ENCODE measurements at places on chromosomes 16 and 17.

DNA sequence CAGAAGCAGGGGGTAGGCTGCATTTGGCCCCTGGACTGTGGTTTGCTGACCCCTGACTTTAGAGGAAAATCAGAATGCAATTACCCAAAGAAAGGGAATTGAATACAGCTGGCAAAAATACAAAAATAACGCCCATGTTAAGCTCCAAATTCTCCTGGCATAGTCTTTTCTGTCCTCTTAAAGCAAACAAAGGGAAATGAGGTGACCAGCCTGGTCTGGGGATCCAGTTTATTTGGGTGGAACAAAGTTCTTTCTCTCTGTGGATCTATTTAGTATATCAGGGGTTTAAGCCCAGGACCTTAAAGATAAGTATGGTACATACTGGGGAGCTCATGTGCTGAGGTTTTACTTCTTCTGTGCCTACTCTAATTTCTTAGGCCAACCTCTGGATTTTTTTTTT lies 23.5 kb downstream of the DNAJA2 start:
- no peak for DNase-seq
- no peak overlapping the region for H3K4me3 ChIP-seq
- no peak overlapping the region for H3K27ac ChIP-seq
- no peaks in the 10 kb centered on the region for H3K27me3 ChIP-seq
- H3K36me3 ChIP-seq, result peaks cover 3% of the 10 kb centered on the region

DNA sequence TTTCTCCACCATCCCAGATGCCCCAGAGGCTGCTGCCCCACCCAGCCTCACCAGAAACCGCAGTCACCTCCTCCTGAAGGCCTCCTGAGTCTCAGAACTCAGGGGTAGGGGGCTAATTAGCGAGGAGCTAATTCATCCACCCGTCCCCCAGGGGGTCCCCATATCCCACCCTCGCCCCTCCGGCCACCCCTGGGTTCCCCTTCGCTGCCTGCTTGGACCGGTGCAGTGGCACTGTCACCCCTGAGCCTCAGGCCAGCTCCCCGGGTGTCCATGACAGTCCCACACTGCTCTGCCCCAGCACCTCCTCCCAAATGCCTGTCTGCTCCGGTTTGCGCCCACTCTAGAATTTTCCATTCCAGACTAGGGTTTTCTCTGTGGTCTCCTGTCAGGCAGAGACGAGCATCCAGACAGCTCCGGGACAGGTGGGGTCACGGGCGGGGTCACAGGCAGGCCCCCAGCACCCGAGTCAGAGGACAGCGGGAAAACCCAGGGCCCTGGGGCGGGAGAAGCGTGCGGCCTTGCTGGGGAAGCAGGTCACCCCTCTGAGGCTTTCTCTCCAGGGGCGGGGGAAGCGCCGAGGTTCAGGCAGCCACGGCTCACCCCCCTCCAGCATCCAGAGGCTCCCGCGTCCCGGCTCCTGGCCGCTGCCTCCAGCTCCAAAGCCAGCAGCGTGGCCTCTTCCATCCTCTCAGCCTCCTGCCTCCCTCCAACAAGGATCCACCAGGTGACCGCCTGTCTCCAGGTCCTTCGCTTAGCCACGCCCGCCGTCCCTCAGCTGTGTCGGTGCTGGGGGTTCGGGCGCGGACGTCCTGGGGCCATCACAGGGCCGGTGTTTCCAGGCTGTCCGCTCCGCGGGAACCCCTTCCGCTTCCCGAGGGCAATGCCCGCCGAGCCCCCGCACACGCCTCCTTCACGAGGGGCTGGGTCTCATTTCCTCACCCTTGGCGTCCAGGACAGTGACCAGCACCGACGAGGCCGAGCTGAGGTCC lies 3.1 kb upstream of the PERCC1 start:
- DNase-seq, result no peak
- no peaks in the 10 kb centered on the region for H3K4me1 ChIP-seq
- H3K36me3 ChIP-seq, result no peaks in the 10 kb centered on the region
- H3K27ac ChIP-seq, result no peak overlapping the region
- no peaks in the 10 kb centered on the region for H3K27me3 ChIP-seq

GRCh38 chr16:64168371-64168770 lies 953.5 kb downstream of the CDH11 start:
- no peaks in the 10 kb centered on the region for H3K36me3 ChIP-seq
- no peak overlapping the region for H3K4me3 ChIP-seq
- H3K4me1 ChIP-seq, result no peaks in the 10 kb centered on the region
- no peak for DNase-seq

- no peaks in the 10 kb centered on the region for H3K27me3 ChIP-seq
- no peak for DNase-seq
- no peak overlapping the region for H3K4me3 ChIP-seq
- H3K4me1 ChIP-seq, result peaks cover 4% of the 10 kb centered on the region
- no peak overlapping the region for H3K27ac ChIP-seq
Observed at GRCh38 chr17:72967977-72968585, 124.4 kb downstream of the SLC39A11 start.

DNA sequence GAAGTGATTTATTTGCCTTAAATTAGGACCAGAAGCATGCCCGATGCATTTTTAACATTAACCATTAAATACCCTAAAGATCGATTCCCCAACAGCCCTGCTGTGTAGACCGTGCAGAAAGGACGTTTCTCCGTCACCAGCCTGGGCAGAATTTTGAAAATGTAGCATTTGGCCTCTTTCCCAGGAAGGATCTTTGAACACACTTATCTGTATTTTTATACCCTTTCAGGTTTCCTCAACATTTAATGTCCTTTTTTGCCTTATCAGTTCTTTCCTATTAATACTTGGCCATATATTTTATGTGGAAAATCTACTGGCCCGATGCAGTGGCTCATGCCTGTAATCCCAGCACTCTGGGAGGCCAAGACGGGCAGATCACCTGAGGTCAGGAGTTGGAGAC lies 54.6 kb upstream of the ZNF750 start:
- H3K4me3 ChIP-seq, result no peak overlapping the region
- H3K36me3 ChIP-seq, result no peaks in the 10 kb centered on the region
- H3K4me1 ChIP-seq, result no peaks in the 10 kb centered on the region
- H3K27ac ChIP-seq, result no peak overlapping the region

DNA sequence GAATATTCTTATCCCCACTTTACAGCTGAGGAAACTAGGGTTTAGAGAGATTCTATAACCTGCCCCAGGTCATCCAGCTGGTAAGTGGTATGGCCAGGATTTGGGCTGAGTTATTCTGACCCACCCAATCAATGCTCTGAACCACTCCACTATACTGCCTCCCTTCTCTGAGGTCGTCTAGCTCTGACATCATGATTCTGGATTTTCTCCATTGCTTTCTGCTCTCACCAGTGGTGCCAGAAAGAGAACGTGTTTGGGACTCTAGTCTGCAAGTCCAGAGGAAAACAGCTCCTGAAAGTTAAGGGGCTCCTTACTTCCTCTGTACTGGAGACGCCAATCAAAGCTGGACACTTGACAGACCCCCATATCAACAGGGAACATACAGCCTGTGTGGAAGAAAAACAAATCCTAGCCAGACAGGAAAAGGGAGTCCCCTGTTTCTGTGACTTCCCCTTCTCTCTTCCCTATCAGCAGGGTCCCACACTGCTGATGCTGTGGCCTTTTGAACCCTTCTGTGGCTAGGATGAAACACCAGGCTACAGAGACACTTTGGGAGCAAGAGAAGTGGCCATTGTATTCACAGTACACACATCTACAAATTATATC lies 6.0 kb upstream of the EZH1 start:
- no peaks in the 10 kb centered on the region for H3K4me1 ChIP-seq
- no peaks in the 10 kb centered on the region for H3K27me3 ChIP-seq
- no peak overlapping the region for H3K4me3 ChIP-seq
- no peak overlapping the region for H3K27ac ChIP-seq

- H3K27me3 ChIP-seq, result no peaks in the 10 kb centered on the region
- H3K36me3 ChIP-seq, result peaks cover 3% of the 10 kb centered on the region
- peak within 1 kb of the TSS; percentile 94 for H3K27ac ChIP-seq
- peaks cover 61% of the 10 kb centered on the region for H3K4me1 ChIP-seq
- DNase-seq, result no peak
- H3K4me3 ChIP-seq, result peak within 1 kb of the TSS; percentile 69
Observed at GRCh38 chr16:29820271-29820701, at the start of gene MVP. TSS of gene MVP (plus strand) at chr16:29820462. CDS start at chr16:29830550, 10,088 bp downstream.

GRCh38 chr16:73753931-73754330 lies 542.7 kb upstream of the PSMD7 start:
- no peak overlapping the region for H3K27ac ChIP-seq
- no peak overlapping the region for H3K4me3 ChIP-seq
- H3K27me3 ChIP-seq, result no peaks in the 10 kb centered on the region
- no peaks in the 10 kb centered on the region for H3K4me1 ChIP-seq
- DNase-seq, result no peak

GRCh38 chr17:81210868-81211267 lies 11.9 kb downstream of the CEP131 start:
- no peaks in the 10 kb centered on the region for H3K27me3 ChIP-seq
- no peaks in the 10 kb centered on the region for H3K4me1 ChIP-seq
- H3K4me3 ChIP-seq, result no peak overlapping the region

GRCh38 chr17:7383742-7384488 lies 3.0 kb downstream of the TNK1 start:
- H3K36me3 ChIP-seq, result peaks cover 2% of the 10 kb centered on the region
- H3K27ac ChIP-seq, result no peak overlapping the region
- DNase-seq, result no peak
- H3K27me3 ChIP-seq, result no peaks in the 10 kb centered on the region
- no peaks in the 10 kb centered on the region for H3K4me1 ChIP-seq

- no peak overlapping the region for H3K4me3 ChIP-seq
- no peaks in the 10 kb centered on the region for H3K4me1 ChIP-seq
- no peaks in the 10 kb centered on the region for H3K27me3 ChIP-seq
- DNase-seq, result no peak
Observed at GRCh38 chr16:80062361-80063030, 462.0 kb upstream of the MAF start.

GRCh38 chr17:78041386-78042179 lies 83.1 kb downstream of the TNRC6C start:
- no peaks in the 10 kb centered on the region for H3K4me1 ChIP-seq
- H3K27ac ChIP-seq, result no peak overlapping the region

DNA sequence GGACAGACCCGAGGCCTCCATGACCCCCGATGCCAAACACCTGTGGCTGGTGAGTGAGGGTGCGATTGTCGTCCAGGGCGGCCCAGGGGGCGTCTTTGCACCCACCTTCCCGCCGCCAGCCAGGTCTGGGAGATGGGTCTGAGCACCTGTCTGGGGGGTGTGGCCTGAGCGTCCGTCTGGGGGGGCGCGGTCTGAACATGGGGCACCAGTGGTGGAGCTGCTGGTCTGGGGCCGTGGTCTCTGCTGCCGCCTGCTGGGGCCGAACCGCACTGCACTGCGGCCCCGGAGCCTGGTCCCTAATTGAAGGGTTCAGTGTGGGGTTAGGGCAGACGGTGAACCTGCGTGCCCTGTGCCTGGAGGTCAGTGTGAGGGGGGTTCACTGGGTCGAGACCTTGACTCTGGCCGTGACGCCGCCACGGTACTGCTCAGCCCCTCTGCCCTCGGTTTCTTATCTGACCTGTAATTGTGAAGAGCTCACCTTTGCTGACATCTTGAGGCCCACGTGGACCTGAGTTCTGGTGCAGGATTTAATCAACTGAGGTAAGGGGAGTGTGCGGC lies 12.6 kb upstream of the TCF25 start:
- H3K27me3 ChIP-seq, result no peaks in the 10 kb centered on the region
- no peaks in the 10 kb centered on the region for H3K36me3 ChIP-seq
- no peak overlapping the region for H3K4me3 ChIP-seq

DNA sequence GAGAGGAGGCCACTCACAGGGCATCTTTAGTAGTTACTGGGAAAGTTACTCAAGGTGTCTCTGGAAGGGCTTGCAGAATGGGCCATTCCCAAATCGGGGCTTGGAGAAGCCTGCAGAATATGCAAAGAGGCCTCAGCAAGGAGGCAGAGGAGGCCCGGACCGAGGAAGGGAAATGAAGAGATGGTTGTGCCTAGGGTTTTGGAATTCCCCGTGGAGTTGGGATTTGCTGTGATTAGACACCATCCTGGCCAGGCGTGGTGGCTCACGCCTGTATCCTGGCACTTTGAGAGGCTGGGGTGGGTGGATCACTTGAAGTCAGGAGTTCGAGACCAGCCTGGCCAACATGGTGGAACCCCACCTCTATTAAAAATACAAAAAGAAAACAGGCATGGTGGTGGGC lies 193.0 kb downstream of the IRF8 start:
- H3K4me3 ChIP-seq, result no peak overlapping the region
- no peaks in the 10 kb centered on the region for H3K4me1 ChIP-seq
- H3K27ac ChIP-seq, result no peak overlapping the region
- no peaks in the 10 kb centered on the region for H3K36me3 ChIP-seq
- DNase-seq, result no peak

DNA sequence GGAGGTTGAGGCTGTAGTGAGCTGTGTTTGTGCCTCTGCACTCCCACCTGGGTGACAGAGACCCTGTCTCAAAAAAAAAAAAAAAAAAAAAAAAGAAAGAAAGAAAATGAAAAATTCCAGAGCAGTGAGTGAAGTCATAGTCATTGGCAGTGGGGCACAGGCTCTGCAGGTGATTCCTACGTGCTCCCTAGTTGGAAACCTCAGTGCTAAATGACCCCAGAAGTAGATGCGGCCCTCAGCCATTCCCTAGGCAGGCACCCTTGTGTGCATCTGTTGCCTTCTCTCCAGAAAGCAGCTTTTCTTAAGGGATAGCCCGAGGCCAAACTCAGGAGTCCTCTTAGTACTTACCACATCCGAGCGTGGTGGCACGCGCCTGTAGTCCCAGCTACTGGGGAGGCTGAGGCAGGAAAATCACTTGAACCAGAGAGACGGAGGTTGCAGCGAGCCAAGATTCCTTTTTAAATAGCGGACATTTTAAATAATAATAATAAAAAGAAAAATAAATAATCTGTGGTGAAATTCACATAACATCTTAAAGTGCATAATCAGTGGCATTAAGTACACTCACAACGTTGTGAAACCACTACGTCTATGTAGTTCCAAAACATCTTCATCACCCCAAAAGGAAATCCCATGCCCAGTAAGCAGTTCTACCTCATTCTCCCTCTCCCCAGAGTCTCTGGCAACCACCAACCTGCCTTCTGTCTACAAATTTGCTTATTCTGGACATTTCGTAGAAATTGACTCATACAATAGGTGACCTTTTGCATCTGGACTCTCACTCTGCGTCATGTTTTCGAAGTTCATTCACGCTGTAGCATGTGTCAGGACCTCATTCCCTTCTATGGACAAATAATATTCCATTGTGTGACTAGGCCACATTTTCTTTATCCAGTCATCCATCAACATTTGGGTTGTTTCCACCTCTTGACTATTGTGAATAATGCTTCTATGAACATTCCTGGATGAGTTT lies 12.5 kb upstream of the SPHK1 start:
- DNase-seq, result no peak
- H3K4me3 ChIP-seq, result no peak overlapping the region
- H3K27me3 ChIP-seq, result no peaks in the 10 kb centered on the region
- no peaks in the 10 kb centered on the region for H3K4me1 ChIP-seq

DNA sequence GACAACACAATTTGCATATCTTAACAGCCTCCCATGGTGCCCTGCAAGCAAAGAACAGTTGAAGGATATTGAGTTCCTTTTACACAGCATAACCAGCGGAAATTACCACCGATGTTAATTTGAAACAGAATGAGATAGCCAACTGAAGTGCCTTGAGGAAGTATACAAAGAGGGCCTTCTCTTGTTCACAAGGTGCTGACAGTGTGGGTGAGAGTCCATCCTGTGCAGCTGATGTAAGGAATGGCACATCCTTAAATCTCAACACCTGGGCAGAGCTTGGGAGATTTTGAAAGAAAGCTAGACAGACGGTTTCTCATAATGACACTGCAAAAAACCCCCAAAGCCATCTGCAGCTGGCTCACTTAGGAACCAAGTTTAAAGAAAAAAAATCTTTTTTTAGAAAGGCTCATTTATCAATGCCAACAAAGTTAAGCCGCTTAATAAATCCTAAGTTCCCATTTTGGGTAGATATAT lies 818.6 kb downstream of the KCNJ2 start:
- H3K27me3 ChIP-seq, result no peaks in the 10 kb centered on the region
- H3K27ac ChIP-seq, result no peak overlapping the region
- H3K4me3 ChIP-seq, result no peak overlapping the region
- no peak for DNase-seq
- no peaks in the 10 kb centered on the region for H3K36me3 ChIP-seq

Data from Panc1 (cell line).